Omental fat pad (tissue), 4 donors: ENCODE measurements at places on chromosomes 12 and 14. TPM values are rescaled to one million over a fixed set of nuclear protein-coding genes. Genes with fewer than 3 reads are reported as not detected.

- no peak for DNase-seq
Measured at GRCh38 chr12:26496170-26496569, 300.8 kb downstream of the SSPN start.

GRCh38 chr12:89087876-89088275 lies 264.4 kb downstream of the DUSP6 start:
- no peak for DNase-seq

OR4E2 gene
- total RNA-seq: not detected

TAMALIN gene
- total RNA-seq: 67.9 TPM

DUSP16 gene
- total RNA-seq: 18.3 TPM
